ENCODE measurements at places on chromosomes 11 and 22.

- no peak for DNase-seq
Measured at GRCh38 chr11:76455931-76456330, 11.1 kb downstream of the EMSY start.

GRCh38 chr22:35310556-35311550 lies 11.2 kb downstream of the TOM1 start:
- DNase-seq, result no peak

- peak; percentile 1 for DNase-seq
Measured at GRCh38 chr11:32172848-32173834, 82.3 kb downstream of the RCN1 start.

GRCh38 chr11:16771350-16772140 lies 33.1 kb downstream of the C11orf58 start:
- DNase-seq, result no peak

GRCh38 chr11:14930369-14930768 lies 38.3 kb upstream of the CYP2R1 start:
- DNase-seq, result no peak

GRCh38 chr11:13595166-13595565 lies 73.3 kb upstream of the FAR1 start:
- no peak for DNase-seq

- DNase-seq, result no peak
Measured at GRCh38 chr11:111624608-111625007, 22.4 kb downstream of the SIK2 start.

- no peak for DNase-seq
Measured at GRCh38 chr22:33044112-33044511, 14.1 kb downstream of the SYN3 start.

- no peak for DNase-seq
Measured at GRCh38 chr11:65709661-65710060, 2.4 kb upstream of the KAT5 start.

DNA sequence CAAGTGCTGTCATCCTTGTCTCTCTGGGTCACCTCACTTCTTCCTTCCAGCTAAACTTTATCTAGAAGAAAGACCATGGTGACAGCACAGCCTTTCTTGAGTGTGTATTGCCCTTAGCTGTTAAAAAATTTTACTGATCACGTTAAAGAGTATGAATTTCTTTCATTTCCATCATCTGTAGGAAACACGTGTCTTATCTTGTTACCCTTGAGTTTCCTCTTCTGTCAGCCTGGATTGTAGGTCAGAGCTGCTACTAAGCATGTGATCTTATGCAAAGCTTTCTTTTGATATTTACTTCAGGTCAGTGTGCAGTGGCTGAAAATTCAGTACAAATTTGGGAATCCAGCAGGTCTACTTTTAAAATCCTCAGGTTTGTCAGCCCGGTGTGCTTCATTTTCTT lies 512.2 kb upstream of the ARHGAP42 start:
- DNase-seq, result no peak

DNA sequence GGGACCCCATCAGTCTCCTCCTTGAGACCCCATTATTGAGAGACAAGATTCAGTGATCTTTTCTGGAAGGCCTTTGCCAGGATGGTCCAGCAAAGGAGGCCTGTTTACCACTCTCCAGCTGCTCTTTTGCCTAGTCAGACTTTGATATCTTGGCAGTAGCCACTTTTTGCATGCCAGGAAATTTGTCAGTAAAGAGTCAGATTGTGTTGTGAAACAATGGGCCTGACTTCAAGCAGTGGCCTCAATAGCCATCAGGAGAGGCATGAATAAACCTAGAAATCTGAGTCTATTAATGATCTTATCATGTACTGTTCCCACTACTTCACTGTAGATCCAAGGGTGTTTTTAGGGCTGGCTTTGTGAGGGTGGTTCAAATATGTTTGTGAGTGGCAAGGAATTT lies 479.4 kb downstream of the JRKL start:
- DNase-seq, result no peak

DNA sequence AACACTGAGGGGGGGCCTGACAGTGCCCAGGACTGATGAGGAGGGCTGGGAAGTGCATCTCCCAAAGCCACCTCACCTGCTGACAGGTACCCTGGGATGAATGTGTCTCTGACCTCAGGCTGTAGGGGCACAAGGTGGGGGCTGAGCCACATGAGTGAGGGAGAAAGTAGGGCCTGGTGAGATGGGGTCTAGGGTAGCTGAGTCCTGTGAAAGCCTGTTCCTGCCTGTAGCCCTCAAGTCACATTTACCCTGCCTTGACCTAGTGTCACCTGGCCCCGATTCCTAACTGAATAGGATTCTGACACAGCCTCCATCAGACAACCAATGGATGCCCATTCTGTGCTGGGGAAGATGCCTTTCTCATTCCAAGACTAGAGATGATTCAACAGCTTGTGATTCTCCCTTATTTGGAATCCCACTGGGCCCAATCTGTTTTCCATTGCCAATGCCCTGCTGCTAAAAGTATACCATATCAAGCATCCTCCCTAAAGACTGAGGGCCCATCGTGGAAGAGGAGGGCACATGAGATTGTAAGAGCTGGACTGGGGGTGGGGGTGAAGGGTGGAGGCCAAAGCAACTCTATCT lies 11.1 kb upstream of the RFPL1 start:
- no peak for DNase-seq

DNA sequence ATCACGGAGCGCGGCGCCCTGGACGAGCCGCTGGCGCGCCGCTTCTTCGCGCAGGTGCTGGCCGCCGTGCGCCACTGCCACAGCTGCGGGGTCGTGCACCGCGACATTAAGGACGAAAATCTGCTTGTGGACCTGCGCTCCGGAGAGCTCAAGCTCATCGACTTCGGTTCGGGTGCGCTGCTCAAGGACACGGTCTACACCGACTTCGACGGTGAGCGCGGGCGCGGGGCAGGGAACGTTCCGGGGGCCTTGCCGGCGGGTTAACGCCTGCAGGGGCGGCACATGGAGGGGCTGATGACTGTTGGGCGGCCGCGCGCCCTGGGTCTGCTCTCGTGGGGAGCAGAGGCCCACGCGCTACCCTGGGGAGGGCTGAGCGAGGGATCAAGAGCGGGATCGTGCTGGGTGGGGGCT lies 1.0 kb downstream of the PIM3 start:
- no peak for DNase-seq

GRCh38 chr22:34769361-34769760 lies 296.6 kb upstream of the ISX start:
- no peak for DNase-seq

GRCh38 chr11:112538534-112539280 lies 278.0 kb upstream of the PLET1 start:
- DNase-seq, result no peak

- no peak for DNase-seq
Measured at GRCh38 chr11:128938156-128938885, 4.3 kb downstream of the TP53AIP1 start.

DNA sequence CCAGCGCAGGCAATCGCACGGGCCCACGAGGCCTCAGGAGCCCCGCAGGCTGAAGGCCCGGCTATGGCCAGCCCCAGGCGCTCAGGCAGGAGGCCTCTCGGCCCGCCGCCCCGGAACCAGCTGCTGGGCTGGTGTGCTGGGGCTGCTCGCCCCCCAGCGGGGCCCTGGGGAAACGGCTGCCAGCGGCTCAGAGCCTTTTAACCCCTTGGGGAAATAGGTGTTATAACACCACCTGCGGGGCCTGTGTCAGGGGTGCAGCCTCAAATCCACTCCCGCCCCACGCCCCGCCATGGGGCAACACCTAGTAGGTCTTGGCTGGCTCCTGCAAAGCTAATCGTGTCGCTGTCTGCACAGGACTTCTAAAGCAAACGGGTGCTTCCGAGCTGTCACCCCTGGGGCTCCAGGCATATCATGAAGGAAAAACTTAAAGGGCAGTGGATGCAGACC lies 237.4 kb downstream of the TTC28 start:
- DNase-seq, result peak; percentile 40

GRCh38 chr22:23673826-23674690 lies 16.8 kb upstream of the RGL4 start:
- no peak for DNase-seq

GRCh38 chr11:35144806-35145205 lies 5.8 kb downstream of the CD44 start:
- DNase-seq, result no peak

- DNase-seq, result no peak
Measured at GRCh38 chr22:50571264-50572175, 6.7 kb downstream of the CPT1B start.

DNA sequence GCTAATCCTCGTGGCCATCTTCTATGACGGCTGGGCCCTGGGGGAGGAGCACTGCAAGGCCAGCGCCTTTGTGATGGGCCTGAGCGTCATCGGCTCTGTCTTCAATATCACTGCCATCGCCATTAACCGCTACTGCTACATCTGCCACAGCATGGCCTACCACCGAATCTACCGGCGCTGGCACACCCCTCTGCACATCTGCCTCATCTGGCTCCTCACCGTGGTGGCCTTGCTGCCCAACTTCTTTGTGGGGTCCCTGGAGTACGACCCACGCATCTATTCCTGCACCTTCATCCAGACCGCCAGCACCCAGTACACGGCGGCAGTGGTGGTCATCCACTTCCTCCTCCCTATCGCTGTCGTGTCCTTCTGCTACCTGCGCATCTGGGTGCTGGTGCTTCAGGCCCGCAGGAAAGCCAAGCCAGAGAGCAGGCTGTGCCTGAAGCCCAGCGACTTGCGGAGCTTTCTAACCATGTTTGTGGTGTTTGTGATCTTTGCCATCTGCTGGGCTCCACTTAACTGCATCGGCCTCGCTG lies 12.1 kb downstream of the MTNR1B start:
- DNase-seq, result no peak

DNA sequence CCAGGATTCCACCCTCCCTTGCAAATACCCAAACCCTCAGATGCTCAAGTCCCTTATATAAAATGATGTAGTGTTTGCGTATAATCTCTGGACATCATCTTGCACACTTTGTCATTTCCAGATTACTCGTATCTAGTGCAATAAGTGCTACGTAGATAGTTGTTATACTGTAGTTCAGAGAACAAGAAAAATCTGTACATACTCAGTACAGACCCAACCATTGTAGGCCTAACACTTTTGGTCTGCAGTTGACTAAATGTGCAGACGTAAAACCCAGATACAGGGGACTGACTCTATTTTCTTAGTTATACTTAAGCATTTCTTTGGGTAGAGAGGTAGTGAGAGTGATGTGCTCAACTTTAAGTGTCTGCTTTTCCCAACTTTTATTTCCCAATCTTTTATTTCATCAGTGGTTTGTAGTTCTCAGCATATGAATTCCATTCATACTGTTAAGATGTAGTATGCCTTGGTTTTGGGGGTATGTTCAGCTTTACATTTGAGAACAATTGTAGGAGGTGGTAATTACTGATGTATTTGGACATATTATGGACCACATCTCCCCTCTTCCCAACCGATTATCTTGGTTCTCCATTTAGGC lies 43.9 kb downstream of the DDX6 start:
- DNase-seq, result no peak

- DNase-seq, result no peak
Measured at GRCh38 chr11:26944866-26945664, 48.8 kb upstream of the FIBIN start.

DNA sequence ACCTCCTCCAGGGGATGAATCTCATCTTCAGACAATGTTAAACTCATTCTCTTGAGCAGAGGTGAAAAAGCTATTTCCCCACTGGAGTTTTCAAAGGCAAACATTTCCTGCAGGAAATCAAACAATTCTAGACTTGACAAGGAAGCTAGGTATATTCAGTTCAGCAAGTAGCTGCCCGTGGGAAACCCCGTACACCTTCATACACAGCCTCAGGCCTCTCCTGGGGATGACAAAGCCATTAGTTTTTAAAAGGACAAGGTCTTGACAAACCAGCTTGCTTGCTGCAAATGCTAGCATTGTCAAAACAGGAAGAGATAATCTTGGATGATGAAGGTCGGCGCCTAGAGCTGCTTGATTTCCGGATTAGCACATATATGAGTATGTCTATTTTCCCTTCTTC lies 1630.8 kb upstream of the TENM4 start:
- no peak for DNase-seq

- no peak for DNase-seq
Measured at GRCh38 chr11:13168271-13168670, 109.3 kb upstream of the BMAL1 start.

GRCh38 chr22:28171115-28171514 lies 252.1 kb upstream of the PITPNB start:
- no peak for DNase-seq

DNA sequence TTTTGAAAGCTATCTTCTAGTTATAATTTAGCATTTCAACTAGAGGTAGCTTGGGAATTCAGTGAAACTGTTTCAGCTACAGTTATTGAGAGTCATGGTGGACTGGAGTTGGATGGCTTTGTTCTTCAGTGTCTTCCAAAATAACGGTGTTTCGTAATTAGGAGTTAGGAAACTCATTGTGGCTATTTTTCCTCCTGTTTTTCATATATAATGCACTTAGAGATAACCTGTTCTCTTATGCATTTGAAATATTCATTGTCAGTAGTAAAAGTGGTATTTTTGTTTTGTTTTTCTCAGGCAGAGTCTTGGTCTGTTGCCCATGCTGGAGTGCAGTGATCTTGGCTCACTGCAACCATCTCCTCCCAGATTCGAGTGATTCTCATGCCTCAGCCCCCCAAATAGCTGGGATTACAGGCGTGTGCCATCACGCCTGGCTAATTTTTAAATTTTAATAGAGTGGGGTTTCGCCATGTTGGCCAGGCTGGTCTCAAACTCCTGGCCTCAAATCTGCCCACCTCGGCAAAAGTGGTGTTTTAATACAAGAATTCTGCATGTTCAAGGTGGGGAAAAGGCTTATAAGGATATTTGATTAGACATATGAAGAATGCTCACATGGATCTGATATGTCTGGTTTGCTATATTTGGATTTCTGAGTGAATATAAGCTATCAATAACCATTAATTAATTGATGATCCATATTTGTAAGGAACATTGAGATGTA lies 12.7 kb downstream of the PDHX start:
- no peak for DNase-seq

- DNase-seq, result no peak
Measured at GRCh38 chr22:41560095-41560471, 727 bp upstream of the CSDC2 start.

GRCh38 chr11:2094354-2095197 lies 44.6 kb downstream of the IGF2 start:
- no peak for DNase-seq

GRCh38 chr11:36718451-36718850 lies 120.4 kb upstream of the RAG2 start:
- DNase-seq, result no peak

DNA sequence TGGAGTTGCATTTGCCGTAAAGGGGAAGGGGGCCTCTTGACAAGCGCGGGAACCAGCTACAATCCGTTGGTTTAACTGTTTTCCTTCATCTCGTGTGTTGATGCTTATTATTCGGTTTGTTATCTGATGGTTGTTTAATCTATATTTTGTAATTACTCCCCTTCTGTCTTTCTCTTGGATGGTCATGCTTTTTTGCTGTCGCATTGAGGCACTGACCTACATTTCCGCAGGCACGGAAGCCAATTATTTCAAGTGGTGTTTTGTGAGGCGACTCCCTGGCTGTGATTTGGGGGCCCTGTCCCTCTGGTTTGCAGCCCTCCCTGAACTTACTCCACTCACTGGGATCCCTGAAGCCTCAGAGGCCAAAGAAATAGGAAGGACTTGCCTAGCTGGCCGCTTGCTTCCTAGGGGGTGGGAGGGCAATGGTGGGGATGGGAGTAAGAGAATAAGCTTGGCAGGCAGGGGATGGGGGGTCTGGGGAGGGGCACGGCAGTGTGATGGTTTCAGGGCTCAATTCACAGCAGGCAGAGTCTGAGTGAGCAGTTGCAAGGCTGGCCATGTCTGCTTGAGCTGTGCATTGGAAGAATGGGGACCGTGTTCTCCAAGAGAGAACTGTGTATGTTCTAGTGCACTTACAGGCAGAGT lies 165.8 kb upstream of the B3GAT1 start:
- DNase-seq, result no peak
